LHCN-M2 (cell line): ENCODE measurements at places on chromosomes 1 and 21.

DNA sequence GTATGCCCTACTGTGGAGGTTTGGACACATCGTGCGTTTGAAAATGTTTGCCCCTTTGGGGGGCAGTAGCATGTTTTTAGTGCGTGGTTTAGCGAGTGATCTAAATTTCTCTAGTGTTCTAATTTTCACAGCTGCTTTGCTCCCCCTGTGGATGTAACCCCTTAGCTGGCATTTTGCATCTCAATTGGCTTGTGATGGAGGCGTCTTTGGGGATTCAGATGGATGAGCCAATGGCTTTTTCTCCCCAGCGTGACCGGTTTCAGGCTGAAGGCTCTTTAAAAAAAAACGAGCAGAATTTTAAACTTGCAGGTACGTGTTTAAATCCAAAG lies 836 bp downstream of the CDC7 start:
- peak; percentile 74 for DNase-seq

DNA sequence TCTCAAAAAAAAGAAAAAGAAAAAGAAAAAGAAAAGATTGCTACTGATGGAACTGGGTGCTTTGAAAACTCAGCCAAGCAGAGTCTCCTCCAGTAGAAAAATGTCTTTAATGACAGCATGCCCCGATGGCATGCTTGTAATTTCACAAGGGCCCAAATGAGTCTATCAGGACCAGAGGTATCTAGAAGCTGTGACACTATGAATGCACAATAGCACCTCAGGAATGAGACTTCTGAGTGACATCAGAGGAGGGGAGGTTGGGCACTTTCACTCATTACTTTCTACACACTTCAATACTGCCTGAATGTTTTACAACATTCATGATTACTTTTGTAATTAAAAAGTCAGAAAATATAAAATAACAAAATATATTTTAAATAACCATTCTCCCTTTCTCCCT lies 15.1 kb upstream of the CD58 start:
- no peak for DNase-seq

DNA sequence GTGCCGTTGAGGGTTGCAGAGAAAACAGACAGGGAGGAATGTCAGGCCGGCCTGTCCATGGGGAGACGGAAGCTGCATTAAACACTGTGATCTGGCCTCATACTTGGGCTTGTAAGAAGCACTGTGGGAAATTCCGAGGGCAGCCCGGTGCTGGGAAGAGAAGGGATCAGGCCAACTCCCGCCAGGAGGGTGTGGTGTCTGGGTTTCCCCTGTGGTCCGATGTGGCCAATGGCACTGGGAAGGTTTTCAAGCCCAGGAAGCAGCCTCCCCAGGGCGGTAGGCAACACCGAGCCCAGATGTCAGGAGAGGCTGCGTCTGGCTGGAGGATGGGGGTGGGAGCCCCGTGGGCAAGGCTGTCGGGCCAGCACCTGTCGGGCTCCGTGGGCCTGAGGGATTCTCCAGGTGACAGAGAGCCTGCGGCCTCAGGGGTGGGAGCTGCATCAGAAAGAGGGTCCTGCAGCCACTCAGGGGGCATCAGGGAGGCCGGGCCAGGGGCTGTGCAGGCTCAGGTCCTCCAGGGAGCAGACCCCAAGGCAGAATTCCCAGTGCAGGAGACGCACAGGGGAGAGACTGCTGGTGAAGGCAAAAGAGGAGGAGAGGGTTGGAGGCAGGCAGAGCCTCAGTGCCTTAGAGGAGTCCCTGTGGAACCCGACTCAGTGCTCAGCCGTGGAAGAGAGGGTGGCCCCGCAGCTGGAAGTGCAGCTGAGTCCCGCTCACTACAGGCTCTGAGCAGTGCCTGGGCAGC lies 8.4 kb downstream of the UBASH3A start:
- no peak for DNase-seq

DNA sequence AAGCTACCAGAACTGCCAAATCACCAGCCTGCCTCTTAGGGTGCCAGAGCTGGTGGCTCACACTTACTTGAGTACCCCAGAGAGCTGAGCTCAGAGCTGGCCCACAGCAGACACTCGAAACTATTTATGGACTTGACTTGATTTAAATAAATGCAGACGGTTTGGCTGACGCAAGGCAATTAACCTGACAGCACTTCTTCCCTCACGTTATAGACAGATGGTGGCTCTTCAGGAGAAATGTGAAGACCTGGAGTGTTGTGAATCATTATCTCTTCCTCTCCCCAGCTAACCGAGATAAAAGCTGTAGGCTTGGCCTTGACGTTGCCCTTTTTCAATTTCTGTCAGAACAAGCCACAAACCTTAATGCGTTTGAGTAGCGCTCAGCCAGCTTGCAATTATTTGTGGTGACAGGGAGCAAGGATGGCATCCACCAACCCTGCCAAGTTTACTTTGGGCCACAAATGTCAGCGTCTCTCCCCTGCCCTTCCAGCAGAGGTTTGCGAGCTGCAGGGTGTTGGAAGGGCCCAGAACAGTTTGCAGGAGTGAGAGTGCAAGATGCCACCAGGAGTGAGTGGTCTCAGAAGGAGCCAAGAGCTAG lies 34.0 kb upstream of the BCAR3 start:
- DNase-seq, result no peak

DNA sequence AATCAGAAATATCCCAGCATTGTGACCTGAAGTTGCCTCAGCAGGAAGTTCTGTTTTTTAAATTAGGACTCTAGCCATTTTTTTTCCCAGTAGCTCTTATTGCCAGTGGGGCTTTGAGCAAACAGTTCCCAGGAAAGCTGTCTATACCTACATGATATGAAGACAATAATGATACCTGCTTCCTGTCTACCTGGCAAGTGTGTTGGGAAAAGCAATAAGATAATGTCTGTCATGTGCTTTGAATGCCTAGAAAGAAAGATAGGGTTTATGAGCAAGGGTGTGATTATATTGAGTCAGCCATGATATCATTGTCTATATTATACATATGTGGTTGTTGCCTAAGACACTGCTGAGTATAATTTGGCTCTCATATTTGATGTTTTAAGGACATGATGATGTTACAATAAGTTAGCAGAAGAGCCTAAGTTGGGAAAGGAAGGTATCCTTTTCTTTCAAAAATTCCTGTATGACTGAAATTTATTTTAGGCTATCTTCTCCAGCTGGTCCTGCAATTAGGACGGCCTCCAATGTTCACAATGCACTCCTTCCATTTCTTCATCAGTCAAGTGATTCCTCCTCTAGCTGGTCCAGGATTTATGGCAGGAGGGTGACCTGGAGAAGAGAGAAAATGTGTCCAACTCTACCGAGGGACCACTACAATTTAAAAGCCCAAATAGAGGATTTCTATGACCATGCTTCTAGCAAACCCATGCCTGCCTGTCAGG lies 99.6 kb upstream of the CDC42BPA start:
- no peak for DNase-seq

DNA sequence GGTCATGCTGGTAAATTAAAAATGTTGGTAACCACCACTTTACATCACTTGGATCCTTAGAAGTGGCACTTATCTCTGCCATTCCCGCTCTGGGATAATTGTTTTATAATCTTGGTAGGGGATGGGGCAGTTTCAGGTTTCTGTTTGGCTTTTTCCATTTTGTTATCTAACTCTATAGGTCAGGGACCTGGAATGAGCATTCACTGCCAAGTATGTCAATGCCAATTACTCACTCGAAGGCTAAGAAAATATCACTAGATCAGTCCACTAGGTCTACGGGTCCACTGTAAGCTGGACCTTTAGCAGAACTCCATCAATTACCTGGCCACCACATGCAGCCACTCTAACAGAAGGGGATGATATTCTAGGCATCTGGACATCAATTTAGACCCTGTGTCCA lies 4.5 kb upstream of the DIP2A start:
- DNase-seq, result no peak

- peak; percentile 26 for DNase-seq
Observed at GRCh38 chr1:225595452-225595851, 57.5 kb downstream of the ENAH start.

- DNase-seq, result no peak
Observed at GRCh38 chr1:186980400-186980799, 151.7 kb downstream of the PLA2G4A start.

GRCh38 chr1:43345120-43345519 lies 7.5 kb downstream of the MPL start:
- no peak for DNase-seq
